ENCODE measurements at places on chromosomes 3 and 15.

DNA sequence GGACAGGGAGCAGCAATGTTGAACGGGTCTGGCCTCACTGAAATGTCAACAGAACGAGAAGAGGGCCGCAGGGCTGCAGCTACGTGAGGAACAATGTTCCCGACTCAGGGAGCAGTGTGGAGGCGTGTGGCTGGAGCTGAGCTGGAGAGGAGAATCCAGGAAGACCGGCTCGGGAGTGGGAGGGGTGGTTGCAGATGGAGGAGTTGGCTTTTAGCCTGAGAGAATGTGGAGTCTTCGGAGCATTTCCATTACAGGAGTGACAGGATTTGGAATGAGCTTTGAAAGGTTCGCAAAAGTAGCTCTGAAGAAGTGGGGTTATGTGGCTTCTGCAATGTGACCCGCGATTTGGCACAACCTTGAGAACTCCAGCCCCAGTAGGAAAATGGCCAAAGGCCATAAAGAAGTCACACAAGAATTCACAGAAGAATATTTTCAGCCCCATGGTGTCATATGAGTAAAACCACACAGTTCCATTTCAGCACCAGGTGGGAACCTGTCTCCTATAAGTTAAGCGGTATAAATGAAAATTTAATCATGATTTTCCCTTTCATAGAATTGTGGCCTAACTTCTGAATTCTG is 78.8 kb upstream of the NSMCE3 start:
- DNase-seq = no peak

DNA sequence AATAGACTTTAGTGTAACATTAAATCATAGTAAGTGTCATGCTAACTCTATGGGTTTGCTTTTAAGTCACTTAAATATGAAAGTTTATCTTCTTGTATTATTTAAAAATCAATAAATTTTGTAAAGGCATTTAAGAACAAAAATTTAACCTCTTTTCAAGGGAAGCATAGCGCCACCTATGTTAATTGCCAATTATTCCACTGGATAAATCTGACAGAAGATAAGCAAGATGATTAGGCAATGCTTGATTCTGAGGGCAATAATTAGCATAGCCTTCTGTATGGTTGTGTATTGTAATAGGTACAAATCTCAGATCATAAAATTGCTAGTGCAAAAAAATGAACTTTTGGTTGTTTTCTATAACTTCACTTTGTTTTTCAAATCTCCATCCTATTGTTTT is 560.1 kb downstream of the GRM7 start:
- no peak for DNase-seq

- DNase-seq = no peak
Measured at GRCh38 chr3:142467768-142468167, 19.9 kb upstream of the XRN1 start.

GRCh38 chr15:33069161-33069560 is 125.4 kb downstream of the FMN1 start:
- DNase-seq = no peak

DNA sequence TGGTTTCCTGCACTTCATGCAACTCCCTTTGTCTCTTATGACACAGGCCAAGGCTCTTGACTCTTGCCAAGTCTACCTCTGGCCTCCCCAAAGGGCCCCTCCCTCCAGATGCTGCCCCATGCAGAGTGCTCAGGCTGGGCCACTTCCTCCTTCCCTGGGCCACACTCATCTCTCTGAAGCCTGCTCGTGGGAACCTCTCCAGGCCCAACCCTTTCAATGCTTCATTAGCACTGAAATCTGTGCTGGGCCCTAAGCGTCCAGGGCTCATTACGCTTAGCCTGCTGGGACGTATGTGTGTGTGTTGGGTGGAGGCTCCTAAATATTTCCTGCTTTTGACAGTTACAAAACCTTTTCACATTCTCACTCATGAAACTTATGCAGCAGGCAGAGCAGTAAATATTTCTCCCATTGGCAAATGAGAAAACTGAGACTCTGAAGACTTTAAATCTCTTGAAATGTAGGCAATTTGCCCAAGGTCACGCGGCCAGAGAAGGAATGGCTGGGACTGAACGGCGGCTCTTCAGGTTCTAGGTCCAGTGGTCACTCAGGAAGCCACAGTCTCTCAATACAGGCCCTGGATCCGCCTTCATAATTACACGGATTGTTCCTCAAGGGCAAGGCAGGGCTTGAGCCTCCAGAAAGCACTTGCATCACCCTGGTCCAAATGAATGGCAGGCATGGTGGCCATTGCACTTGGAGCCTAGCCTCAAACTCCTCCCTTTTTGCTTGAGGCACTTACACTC is 241.7 kb upstream of the HES1 start:
- DNase-seq = no peak

- DNase-seq = no peak
Measured at GRCh38 chr15:57784081-57784511, 77.6 kb downstream of the POLR2M start.

- DNase-seq = no peak
Measured at GRCh38 chr3:7280318-7280717, 419.4 kb downstream of the GRM7 start.

DNA sequence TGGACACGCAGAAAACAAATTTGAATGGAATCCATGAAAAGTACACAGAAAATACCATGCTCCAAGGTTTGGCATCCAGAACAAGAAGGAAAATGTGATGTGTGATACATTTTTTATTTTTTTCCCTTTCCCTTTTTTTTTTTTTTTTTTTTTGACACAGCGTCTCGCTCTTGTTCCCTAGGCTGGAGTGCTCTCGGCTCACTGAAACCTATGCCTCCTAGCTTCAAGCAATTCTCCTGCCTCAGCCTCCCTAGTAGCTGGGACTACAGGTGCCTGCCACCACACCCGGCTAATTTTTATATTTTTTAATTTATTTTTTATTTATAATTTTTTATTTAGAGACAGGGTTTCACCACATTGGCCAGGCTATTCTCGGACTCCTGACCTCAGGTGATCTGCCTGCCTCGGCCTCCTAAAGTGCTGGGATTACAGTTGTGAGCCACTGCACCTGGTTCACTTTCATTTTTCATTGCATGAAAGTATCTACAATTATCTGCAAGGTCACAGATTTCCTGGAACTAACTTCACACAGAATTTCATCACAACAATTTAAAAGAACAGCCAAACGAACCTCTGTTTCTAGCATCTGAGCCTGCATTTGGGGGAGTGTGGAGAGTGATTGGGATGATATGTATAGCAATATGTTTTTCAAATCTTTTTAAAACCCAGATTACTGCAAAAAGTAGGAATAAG is 8.3 kb downstream of the POU1F1 start:
- DNase-seq = no peak

- no peak for DNase-seq
Measured at GRCh38 chr3:58063022-58063815, 55.0 kb downstream of the FLNB start.

DNA sequence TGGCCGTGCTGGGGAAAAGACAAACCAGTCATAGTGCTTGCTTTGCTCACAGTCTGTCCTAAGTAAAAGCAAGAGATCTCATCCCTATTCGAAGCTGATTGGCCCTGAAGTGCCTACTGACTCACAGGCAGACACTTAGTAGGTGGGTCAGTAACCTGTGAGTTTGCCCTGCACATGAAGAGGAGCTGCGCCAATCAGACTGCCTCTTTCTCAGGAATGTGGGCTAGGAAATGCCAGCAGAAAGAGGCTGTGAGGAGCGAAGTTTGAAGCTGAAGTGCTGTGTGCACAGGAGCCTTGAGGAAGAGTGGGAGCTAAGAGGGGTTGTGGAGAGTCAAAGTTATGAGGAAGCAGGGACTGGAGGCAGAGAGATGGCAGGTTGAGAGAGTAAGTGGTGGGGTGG is 126.8 kb downstream of the IL20RB start:
- DNase-seq = no peak

- DNase-seq = no peak
Measured at GRCh38 chr15:25474251-25474650, 35.4 kb upstream of the UBE3A start.

- no peak for DNase-seq
Measured at GRCh38 chr3:102686792-102687191, 252.0 kb downstream of the ZPLD1 start.

GRCh38 chr3:158776531-158776930 is 25.3 kb upstream of the MFSD1 start:
- DNase-seq = no peak

All from stimulated activated CD4-positive, alpha-beta T cell treated with anti-CD3 and anti-CD28 coated beads, Interleukin-1b, Interleukin-23, amount 100 ng/mL, for 1 hour (primary cell).